A549 (cell line): ENCODE measurements at places on chromosomes 7 and 10.
A peak's percentile ranks its signal among the peaks of the same experiment; 100 is the strongest.

- peak; percentile 15 for DNase-seq
These were observed 55.6 kb upstream of the PNLIP start for GRCh38 chr10:116490028-116490662.

DNA sequence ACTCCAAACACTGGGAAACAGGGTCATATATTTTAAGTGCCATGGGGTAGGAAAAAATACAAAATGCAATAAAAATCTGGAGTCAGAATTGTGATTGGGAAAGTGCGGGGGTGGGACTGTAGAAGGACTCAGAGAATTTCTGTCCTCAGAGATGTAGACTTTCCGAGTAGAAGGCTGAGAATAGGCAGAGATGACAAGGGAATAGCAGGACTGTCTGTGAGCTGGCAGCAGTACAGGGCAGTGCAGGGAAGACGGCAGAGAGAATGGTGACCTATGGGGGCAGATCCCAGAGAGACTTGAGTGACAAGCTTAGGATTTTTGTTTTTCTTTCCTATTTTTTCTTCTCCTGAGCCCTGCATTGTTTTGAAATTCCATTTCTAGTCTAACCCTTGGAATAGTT is 127.6 kb downstream of the SLC16A9 start:
- DNase-seq, result no peak

GRCh38 chr10:31864834-31865518 is 63.7 kb downstream of the ARHGAP12 start:
- DNase-seq, result peak; percentile 44

DNA sequence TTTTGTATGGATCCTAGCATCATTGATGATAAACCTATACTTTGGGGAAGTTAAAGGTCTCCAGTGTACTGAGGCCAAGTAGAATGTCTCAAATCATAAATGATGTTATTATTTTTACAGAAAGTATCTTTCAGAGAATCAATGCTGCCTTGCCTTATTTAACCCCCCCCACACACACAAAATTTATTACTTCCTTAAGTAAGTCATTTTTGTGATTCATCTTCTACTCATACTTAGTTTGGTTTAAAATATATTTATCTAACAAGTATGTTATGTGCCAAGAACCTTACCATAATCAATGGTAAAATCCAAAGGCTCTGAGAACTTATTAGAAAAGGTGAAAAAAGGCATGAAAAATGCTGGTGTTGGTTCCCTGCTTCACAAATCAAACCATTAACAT is 18.8 kb upstream of the CLDN12 start:
- DNase-seq, result no peak

GRCh38 chr10:109975244-109976190 is 32.3 kb upstream of the ADD3 start:
- DNase-seq, result no peak

- DNase-seq, result no peak
These were observed 3.1 kb downstream of the SH3PXD2A start for GRCh38 chr10:103852189-103852711.

- DNase-seq, result no peak
These were observed 4.8 kb downstream of the KLF6 start for GRCh38 chr10:3780021-3780770.

DNA sequence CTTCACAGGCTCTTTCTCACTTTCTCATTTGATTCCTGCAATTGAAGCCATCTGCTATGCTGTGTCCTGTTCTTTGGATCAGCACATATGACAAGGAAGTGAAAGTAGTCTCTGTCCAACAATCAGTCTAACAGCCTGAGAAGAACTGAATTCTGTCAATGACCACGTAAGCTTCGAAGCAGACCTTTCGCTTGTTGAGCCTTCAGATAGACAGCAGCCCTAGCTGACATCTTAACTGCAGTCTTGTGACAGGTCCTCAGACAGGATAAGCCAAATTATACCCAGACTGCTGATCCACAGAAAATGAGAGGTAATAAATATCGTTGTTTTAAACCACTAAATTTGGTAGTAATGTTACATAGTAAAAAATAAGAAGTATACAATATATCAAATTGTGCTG is 691.0 kb upstream of the LRRTM3 start:
- no peak for DNase-seq

- no peak for DNase-seq
These were observed 326.6 kb upstream of the GALNT17 start for GRCh38 chr7:70805360-70805759.
